ENCODE measurements at places on chromosomes 13 and 19. TPM values are rescaled to one million over a fixed set of nuclear protein-coding genes. Genes with fewer than 3 reads are reported as not detected.

DNA sequence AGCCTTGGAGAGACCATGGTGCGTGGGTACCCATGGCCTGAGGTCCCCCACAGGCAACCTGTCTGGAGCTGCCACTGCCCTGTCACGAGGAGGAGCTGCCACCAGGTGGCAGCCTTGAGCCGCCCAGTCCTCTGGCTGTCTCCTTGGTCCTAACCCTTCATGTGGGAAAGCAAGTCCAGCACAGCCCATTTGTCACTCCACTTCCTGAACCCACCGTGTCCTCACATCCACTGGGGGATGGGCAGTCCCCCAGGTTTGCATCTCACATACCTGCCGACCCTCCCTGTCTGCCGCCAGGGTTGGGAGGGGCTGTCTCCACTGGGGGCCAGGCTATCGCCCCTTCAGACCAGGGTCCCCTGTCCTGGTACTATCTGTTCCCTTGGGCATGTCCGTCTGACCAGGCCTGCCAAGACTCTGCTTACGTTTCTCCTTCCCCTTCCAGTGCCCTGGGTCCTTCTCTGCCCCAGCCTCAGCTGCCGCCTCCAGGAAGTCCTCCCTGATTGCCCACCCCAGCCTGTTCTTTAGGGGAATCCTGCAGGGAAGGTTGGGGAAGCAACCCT is 4.5 kb downstream of the FAM174C start:
- peak; percentile 95 for DNase-seq

- peak; percentile 1 for DNase-seq
Observed at GRCh38 chr19:22945560-22945959, 57.4 kb downstream of the ZNF728 start.

GRCh38 chr19:40962460-40962961 is 28.6 kb upstream of the CYP2B6 start:
- DNase-seq: no peak

DNA sequence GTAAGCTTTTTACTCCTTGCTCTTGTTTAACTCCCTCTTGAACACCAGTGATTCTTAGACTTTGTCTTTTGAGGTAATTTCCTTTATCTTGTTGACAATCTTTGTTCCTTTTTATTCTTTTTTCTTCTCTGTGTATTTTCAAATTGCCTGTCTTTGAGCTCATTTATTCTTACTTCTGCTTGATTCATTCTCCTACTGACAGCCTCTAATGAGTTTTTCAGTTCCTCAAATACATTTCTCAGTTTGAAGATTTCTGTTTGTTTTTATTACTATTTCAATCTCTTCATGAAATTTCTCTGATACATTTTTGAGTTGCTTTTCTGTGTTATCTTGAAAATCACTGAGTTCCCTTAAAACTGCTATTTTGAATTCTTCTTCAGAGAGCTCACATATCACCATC is 154.1 kb downstream of the ATP8A2 start:
- no peak for DNase-seq

GRCh38 chr19:6091771-6092291 is 18.5 kb downstream of the RFX2 start:
- no peak for DNase-seq

DNA sequence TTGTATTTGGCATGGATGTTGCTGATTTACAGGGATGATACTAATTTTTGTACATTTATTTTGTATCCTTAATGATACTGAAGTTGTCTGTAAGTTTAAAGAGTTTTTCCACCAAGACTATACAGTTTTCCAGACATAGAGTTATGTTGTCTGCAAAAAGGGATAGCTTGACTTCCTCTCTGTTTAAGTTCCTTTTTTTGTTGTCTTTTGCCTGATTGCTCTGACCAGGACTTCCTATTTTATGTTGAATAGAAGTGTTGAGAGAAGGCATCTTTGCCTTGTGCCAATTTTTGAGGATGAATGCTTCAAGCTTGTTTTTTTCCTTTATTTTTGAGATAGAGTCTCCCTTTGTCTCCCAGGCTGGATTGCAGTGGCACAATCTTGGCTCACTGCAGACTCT is 36.8 kb upstream of the ZNF681 start:
- no peak for DNase-seq

DNA sequence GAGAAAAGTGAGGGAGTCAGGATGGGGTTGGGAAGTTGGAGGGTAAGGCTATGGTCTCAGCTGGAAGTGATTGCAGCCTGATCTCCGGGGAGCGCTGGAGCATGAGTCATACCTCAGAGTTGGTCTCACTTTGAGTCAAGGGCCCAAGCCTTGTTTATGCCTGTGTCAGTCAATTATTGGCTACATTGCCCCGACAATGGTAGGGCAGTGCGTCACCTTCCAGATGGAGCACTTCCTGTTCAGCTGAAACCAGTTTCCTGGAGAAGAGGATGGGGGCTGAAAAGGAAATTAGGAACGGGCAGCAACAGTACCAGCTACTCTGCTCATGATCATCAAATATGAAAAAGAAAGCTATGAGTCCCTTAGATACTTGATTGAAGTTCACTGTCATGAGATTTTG is 60.4 kb downstream of the ADGRE1 start:
- DNase-seq: peak; percentile 31

- no peak for DNase-seq
Observed at GRCh38 chr13:113854238-113855011, 9.5 kb downstream of the GAS6 start.

DNA sequence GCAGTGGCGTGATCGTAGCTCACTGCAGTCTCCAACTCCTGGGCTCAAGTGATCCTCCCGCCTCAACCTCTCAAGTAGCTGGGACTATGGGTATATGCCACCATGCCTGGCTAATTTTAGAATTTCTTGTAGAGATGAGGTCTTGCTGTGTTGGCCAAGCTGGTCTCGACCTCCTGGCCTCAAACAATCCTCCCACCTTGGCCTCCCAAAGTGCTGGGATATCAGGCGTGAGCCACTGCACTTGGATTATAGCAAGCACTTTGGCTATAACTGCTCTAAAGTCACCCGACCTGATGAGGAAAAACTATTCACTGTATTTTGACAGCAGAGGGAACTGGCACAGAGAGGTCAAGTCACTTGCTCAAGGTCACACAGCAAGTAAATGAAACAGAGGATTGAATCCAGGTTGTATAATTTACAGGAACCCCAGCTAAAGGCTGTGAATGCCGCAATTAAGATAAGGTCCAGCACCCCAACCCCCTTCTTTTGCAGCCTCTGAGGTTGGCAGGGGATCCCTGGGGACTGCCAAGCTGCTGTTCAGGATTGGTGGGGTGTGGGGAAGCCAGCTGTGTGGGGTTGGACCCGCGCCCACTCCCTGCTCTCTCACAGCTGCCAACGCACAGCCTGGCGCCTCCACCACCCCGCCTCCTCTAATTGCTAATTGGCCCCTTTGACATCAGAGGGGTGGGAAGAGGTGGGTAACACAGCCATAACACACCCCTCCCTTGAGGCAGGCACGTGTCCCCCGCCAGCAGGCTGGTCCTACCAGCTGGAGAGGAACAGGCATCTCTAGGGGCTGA is 6.0 kb downstream of the TMIGD2 start:
- DNase-seq: peak; percentile 71

DNA sequence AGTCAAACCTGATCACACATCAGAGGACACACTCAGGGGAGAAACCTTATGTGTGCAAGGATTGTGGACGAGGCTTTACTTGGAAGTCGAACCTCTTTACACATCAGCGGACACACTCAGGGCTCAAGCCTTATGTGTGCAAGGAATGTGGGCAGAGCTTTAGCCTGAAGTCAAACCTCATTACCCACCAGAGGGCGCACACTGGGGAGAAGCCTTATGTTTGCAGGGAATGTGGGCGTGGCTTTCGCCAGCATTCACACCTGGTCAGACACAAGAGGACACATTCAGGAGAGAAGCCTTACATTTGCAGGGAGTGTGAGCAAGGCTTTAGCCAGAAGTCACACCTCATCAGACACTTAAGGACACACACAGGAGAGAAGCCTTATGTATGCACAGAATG is 8.2 kb upstream of the ZNF527 start:
- no peak for DNase-seq

- DNase-seq: no peak
Observed at GRCh38 chr13:46124967-46125933, 20.4 kb upstream of the CPB2 start.

The KLK3 gene
- polyA plus RNA-seq: not detected

The LRRC63 gene
- polyA plus RNA-seq: not detected

The PRKCSH gene
- polyA plus RNA-seq: 115 TPM

The FFAR3 gene
- polyA plus RNA-seq: not detected

The NCAN gene
- not detected for polyA plus RNA-seq

The C19orf85 gene
- polyA plus RNA-seq: not detected

The ZNF607 gene
- polyA plus RNA-seq: 2.8 TPM

The RETN gene
- 41.4 TPM for polyA plus RNA-seq

The CFAP97D2 gene
- polyA plus RNA-seq: not detected

The C5AR1 gene
- 3.5 TPM for polyA plus RNA-seq
